ENCODE measurements at places on chromosomes 4 and X.
A peak's percentile ranks its signal among the peaks of the same experiment; 100 is the strongest.

GRCh38 chrX:154987940-154988339 is 34.6 kb downstream of the F8 start:
- no peak for DNase-seq

DNA sequence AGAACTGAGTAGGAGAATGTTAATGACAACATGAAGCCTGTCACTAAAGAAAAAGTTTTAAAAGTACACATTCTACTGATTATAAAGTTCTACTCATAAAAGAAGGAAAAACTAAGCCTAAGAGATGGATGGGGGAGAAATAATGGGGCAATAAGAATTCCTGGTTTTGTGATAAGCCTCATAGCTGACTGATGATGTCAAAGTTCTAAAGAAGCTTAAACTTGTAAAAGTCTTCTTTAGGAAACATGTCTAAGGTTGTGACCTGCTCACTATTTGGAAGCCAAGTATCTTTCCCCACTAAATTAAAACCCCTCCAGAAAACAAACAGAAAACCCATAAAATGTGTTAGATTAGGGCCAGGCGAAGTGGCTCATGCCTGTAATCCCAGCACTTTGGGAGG is 232.9 kb upstream of the GIMD1 start:
- DNase-seq = no peak

DNA sequence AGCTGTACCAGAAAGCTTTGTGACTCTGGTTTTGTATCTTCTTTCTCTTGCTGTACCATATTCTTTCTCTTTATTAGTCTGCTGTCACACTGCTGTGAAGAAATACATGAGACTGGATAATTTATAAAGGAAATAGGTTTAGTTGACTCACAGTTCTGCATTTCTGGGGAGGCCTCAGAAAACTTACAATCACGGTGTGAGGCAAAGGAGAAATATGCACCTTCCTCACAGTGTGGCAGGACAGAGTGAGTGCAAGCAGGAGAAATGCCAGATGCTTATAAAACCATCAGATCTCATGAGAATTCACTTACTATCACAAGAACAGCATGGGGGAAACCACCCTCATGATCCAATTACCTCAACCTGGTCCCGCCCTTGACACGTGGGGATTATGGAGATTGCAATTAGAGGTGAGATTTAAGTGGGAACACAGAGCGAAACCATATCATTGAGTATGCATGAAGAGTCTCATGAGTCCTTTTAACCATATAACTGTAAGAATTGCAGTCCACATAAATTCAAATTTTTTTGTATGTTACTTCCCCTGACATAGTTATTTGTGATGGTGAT is 67.4 kb upstream of the INPP4B start:
- DNase-seq = peak; percentile 43

DNA sequence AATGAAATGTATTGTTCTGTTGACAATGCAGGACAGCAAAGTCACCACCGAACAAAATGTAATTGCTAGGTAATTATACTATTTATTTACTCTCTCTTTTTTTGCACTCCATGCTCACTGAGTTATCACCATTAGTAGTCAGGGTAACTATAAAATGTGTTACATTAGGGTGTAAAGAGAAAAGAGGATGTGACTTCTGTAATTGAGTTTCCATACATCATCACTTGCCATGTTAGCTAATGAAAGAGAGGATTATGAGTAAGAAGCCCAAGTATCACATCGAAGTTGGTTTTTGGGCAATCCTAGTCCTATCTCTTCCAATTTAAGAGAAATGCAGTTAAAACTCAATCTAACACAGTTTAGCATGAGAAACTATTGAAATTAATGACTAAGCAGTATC is 7.6 kb downstream of the ZXDA start:
- DNase-seq = no peak

GRCh38 chrX:45621376-45622041 is 420.8 kb upstream of the DIPK2B start:
- DNase-seq = peak; percentile 77

GRCh38 chr4:98027827-98028226 is 115.4 kb downstream of the STPG2 start:
- peak; percentile 24 for DNase-seq

All from astrocyte of the spinal cord (primary cell).